ENCODE measurements at places on chromosomes 1 and 21.

- no peak for DNase-seq
These were observed 12.7 kb downstream of the UTP11 start for GRCh38 chr1:38025233-38025632.

DNA sequence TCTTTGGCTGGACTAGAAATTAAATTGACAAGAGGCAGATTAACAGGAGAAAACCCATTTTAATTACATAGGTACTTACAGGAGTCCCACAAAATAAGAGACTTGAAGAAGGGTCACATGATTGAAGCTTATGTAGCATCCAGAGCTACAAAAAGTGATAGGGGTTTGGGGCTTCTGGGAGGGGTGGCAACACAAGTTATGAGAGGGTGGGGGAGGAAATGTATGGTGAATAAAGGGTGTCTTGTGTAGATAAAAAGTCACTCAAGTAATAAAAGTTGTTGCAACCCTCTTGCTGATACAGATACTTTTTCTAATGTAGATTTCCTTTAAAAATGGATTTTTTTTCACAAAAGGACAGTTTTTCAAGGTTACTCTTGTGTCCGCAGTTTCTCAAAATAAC lies 24.0 kb downstream of the USP25 start:
- no peak for DNase-seq

DNA sequence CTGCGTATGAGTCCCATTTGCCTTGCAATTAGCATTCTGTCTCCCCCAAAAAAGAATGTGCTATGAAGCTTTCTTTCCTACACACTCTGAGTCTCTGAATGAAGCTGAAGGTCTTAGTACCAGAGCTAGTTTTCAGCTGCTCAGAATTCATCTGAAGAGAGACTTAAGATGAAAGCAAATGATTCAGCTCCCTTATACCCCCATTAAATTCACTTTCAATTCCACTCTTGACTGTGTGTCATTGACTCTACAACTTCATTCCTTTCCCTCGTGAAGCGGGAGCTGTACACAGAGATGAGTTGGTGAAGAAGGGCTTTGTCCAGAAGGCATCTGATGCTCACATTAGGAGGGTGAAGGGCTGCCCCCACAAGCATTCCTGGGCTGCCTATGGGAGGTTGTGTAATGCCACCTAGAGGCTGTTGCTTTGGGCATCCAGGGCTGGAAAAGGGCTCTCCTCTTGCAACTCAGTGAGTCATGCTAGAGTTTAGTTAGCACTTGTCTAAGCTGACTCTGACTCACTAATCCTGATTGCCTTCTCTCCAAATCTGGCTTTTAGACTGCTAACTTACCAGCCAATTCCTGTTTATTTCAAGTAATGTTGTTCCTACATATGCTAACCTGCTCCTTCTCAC lies 1.8 kb downstream of the SPRR1B start:
- DNase-seq: no peak

DNA sequence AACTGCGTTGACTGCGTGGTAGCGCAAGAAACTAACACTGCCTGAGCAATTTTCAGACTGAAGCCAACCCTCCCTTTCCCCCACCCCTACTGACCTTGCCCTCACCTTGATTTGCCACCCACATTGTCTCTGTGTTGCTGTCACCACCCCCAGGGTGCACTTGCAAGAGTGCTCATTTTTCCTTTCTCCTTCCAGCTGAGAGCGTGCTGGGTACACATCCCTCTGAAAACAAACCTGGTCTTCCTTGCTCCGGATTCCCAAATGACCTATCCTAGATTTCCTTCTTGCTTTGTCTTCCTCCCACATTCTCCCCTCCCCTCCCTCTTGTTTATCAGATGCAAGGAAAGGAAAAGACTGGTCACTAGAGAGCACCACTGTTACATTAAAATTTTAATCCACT lies 24.2 kb downstream of the MPZ start:
- no peak for DNase-seq

GRCh38 chr1:174535207-174535606 lies 87.4 kb downstream of the GPR52 start:
- no peak for DNase-seq

DNA sequence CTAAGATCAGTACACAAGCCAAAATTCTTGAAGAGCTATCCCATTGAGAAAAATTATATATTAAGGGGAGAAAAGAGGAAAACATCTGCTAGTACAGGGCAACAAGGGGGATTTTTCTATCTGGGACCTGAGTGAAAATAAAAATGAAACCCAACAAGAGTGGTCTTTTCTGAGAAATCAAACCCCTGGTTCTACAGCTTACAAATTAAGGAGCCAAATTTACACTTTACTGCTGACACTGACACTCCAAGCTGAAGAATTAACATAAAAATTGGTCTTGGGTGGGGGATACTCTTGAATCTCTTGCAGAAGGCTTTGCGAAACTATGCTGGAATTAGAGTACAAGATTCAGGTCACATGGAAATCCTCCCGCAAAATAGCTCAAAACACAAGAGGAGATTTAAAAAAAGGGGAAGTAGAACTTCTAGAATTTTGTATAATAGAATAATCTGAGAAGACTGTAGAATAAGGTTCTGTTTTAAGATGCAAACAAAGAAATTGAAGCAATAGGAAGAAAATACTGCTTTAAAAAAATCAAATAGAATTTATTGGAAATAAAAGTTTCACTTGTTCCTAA lies 32.1 kb upstream of the HSPA13 start:
- no peak for DNase-seq

GRCh38 chr1:56547977-56548376 lies 31.4 kb downstream of the PLPP3 start:
- no peak for DNase-seq

GRCh38 chr1:109499661-109500536 lies 6.0 kb downstream of the CYB561D1 start:
- DNase-seq: no peak

DNA sequence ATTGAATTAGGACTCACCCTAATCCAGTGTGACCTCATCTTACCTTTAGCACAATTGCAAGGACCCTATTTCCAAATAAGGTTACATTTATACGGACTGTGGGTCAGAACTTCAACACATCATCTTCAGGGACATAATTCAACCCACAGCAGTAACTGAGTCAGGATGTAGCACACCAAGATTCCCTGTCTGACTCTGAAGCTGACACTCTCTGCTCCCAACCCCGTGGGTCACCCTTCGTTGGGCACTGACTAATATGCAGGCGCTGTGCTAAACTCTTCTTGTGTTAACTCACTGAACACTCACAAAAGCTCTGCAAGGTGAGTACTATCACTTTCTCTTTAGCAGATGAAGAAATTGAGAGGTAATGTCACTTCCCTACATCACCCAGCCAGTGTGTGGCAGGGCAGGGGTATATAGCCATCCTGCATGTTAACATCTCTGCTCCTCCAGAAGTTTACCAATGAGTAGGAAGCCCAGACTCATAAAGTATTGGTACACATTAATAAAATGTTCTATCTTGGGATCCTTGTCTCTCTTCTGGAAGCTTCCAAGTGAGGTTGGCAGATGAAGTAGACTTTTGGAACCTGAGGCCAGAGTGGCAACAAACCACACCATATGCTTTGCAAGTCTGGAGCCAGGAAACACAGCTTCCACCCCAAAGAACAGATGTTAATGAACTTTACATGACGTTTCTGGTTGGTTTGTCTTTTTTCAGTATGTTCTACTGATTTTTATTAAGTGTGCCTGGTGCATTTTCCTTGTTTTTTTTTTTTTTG lies 139.2 kb upstream of the KLHDC7A start:
- DNase-seq: no peak

DNA sequence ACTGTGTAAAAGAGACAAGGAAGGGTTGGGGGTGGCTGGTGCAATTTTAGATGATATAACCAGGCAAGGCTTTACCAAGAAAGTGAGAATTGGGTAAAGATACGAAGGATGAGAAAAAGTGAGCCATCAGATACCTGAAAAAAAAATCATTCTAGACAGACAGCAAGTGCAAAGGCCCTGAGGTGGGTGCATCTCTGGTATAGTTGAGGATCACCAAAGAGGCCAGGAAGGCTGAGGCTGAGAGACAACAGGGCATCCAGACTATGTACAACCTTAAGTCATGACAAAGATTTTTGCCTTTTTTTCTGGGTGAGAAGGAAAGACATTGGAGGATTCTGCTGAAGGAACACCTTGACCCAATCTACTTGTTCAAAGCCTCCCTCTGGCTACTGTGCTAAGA lies 29.9 kb downstream of the RXRG start:
- no peak for DNase-seq

DNA sequence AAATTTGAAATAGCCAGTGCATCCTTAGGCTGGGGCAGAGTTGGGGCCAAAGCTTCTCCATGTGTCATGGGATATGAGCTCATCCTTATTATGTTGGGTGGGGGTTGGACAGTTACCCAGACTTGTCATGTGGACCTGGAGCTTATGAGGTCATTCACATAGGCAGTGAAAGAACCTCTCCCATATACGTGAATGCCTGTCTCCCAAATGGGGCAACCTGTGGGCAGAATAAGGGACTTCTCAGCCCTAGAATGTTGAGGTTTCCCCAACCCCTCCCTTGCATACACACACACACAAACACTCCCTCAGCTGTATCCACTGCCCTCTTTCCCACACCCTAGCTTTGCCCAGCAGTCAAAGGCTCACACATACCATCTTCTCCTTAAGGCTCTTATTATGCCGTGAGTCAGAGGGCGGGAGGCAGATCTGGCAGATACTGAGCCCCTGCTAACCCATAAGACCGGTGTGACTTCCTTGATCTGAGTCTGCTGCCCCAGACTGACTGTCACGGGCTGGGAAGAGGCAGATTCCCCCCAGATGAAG lies 2.3 kb upstream of the IVL start:
- DNase-seq: no peak

GRCh38 chr21:30672985-30673650 lies 30.5 kb downstream of the KRTAP20-3 start:
- no peak for DNase-seq

DNA sequence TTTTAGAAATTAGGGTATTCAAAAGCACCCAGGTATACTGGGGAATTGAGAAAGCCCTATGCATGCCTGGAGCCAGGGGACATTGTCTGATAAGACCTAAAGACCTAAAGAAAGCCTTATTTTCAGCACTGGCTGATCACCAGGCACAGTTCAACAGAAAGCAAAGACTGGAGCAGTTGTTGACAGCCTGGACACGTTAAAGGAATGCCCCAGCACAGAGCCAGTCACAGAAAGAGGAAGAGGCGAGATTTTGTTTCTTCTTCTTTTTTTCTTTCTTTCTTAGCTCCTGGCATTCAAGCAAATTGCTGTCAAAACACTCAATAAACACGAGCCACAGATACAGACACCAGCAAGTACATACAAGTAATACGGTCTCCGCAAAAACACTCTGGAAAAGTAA lies 40.4 kb downstream of the RNF187 start:
- DNase-seq: no peak

DNA sequence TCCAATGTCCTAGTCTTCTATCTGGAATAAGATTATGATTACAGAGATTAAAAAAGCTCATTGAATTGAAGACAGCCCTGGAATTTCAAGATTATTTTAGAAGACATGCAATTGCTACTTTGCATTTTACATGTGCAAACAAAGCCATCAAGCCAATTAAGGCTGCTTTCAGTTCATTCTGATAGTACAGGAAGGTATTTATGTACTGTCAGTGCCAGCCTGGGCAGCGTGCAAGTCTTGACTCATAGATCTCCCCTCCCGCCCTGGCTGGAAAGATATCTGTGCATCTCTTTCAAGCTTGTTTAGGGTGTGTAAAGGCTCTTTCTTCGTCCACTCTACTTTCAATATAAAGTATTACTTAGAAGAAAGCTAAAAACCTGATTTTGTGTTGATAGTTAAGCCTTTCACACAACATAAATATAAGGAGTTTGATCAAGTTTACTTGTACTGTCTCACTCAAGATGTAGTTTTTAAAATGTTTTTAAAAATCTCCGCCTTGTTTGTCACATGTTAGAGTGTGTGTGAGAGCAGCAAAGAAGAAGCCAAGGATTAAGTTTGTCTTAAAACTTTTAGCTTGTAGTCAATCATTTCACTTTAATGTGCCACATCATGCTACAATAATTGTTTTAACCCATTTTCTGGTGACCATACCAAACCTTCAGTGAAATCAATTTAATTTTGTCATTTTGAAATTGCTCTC lies 13.6 kb upstream of the LYPLAL1 start:
- DNase-seq: no peak

- DNase-seq: no peak
These were observed 60.5 kb downstream of the TESK2 start for GRCh38 chr1:45430490-45430889.

All from esophagus squamous epithelium (tissue), 5 donors.